ENCODE measurements at places on chromosomes 4 and X.

- no peak for DNase-seq
Measured at GRCh38 chrX:149510386-149510785, 5.3 kb upstream of the IDS start.

DNA sequence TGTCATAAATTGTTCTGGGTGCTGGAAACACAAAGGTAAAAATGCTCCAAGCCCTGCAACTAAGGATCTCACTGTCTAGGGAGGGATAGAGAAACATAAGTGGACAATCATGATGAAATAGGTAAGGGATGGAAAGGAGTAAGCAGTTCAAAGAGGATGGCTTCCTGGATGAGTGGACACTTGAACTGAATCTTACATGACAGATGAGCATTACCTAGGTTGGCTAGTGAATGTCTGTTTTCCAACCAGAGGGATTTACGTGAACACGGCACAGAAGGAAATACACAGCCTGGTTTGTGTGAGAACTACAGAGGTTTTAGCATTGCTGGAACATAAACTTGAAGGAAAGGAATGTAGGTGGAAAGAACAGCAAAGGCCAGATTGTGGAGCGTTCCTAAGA lies 150.2 kb upstream of the GALNT7 start:
- no peak for DNase-seq

GRCh38 chr4:109465069-109465468 lies 31.5 kb downstream of the SEC24B start:
- no peak for DNase-seq

DNA sequence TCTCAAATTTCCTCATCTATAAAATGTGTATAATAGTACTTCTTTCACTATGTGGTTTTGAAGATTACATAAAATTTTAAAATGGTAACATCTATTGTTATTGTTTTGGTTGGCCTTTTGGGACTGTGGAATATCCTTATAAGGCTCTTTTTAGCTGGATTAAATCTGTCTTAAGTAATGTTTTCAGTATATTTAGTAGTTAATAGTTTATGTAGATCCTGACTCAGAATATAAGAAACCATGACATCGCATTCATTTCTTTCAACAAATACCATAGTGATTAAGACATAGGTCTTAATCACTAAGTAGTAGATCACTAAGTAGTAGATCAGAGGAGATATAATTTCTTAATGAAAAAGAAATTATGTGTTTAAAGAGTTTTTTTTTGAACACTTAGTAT lies 48.5 kb downstream of the MRPL1 start:
- DNase-seq: no peak

- DNase-seq: no peak
Measured at GRCh38 chr4:150960818-150961217, 54.3 kb downstream of the LRBA start.

GRCh38 chr4:106273831-106274230 lies 42.2 kb downstream of the TBCK start:
- DNase-seq: no peak

GRCh38 chrX:69038816-69039215 lies 126.4 kb downstream of the PJA1 start:
- DNase-seq: no peak

Data from SK-N-MC (cell line).